ENCODE measurements at places on chromosomes 12 and 14.

GRCh38 chr14:103630364-103631108 is 1.5 kb downstream of the KLC1 start:
- DNase-seq = no peak

GRCh38 chr12:70652451-70652850 is 15.2 kb upstream of the PTPRB start:
- DNase-seq = no peak

DNA sequence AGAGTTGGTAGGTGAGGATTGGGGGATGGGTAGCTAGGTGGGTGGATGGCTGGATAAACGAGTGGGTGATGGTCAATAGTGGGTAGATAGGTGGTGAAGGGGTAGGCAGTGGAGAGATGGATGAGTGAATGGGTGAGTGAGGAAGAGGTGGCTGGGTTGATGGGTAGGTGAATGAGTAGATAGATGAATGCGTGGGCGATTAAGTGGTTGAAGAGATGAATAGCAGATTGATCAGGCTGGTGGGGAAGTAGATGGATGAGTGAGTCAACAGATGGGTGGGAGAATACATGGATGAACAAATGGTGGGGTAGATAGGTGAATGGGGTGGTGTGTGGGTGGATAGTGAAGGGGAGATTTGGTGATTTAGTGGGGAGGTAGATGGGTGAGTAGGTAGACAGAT is 51.1 kb downstream of the SYNE3 start:
- no peak for DNase-seq

DNA sequence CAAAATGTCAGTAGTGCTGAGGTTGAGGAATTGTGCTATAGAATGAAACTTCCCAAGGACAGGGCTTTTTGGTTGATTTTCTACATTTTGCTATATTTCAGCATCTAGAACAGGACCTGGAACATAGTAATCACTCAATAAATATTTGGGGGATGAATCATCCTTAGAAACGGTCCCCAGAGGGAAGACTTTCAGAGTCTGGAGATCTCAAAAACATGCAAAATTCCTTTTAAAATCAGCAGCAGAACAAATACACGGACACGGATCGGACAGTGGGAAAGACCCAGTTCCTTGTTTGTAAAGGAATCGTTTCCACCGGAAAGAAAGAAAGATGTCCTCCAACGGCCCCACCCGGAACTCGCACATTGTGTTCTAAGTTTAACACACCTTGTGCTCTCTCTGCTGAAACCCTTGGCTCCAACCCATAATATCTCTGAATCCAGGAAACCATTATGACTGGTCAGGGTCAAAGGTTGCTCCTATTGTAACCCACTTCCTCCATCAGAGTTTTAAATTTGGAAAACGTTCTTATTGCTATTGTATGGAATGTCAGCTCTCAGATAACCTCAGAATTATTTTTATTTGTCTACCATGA is 617.2 kb downstream of the MED13L start:
- DNase-seq = no peak

DNA sequence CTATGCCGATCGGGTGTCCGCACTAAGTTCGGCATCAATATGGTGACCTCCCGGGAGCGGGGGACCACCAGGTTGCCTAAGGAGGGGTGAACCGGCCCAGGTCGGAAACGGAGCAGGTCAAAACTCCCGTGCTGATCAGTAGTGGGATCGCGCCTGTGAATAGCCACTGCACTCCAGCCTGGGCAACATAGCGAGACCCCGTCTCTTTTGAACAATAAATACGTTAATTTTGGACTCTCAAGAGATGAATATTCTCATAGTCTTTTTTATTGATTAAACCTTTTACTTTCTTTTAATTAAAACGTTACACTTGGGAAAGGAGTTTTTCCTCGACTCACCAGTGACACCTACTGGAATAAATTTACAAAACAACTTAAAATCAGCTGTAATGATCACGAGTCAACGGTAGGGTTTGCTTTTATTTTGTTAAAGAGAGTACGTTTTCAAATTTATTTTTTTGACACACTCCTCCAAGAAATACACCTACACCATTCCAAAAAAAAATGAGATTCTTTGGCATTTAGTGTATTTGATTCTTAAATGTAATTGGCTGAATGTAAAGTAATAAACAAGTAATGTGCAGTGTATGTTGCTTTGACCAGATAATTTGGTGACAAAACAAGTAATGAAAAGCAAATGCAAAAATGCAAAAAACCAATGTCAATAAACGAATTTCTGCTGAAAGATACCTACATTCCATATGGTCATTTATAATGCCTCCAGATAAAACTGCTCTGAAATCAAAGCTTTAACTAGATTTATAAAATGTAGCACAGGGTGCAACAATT is 687 bp upstream of the RPS29 start:
- no peak for DNase-seq

- DNase-seq = no peak
Measured at GRCh38 chr12:119372540-119372939, 38.0 kb downstream of the CCDC60 start.

GRCh38 chr12:121326996-121327674 is 25.1 kb downstream of the ANAPC5 start:
- no peak for DNase-seq

DNA sequence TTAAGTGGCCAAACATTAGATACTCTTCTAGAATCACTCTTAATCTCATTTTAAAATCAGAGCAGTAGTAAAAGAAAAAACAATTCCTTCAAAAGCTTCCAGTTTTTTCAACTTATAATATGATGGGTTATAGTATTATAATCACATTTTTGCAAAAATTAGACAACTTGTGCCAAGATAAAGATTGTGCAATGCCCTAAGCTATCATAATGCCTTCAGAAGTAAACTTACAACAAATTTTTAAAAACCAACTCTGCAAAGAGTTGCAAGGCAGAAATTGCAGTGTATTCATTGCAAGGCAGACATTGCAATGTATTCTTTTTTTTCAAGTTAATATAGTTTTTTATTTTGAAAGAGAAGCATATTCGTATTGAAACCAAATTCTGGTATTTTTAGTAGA is 47.2 kb upstream of the KITLG start:
- DNase-seq = no peak

DNA sequence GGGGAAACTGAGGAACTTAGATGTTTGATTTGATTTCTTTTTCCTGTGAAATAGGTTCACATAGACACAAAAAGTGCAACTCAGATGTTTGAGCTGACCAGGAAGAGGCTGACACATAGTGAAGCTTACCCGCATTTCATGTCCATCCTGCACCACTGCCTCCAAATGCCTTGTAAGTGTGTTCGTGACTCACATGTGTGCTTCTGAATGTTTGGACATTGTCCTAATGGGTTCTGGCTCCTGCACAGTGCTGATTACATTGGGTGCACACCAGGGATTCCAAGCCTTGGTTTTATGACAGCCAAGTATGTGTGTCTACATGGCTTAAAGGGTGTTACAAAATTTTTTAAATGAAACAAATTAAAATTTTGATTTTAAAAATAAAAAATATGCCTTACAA is 137.4 kb downstream of the DAAM1 start:
- DNase-seq = no peak

GRCh38 chr14:31419967-31420318 is 407 bp downstream of the HEATR5A start:
- DNase-seq = no peak

DNA sequence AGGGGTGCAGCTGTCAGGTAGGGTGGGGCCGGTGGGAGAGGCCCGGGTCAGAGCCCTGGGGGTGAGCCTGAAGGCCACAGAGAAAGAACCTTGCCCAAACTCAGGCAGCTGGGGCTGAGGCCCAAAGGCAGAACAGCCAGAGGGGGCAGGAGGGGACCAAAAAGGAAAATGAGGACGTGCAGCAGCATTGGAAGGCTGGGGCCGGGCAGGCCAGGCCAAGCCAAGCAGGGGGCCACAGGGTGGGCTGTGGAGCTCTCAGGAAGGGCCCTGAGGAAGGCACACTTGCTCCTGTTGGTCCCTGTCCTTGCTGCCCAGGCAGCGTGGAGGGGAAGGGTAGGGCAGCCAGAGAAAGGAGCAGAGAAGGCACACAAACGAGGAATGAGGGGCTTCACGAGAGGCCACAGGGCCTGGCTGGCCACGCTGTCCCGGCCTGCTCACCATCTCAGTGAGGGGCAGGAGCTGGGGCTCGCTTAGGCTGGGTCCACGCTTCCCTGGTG is 10.5 kb downstream of the MMP14 start:
- no peak for DNase-seq

GRCh38 chr14:22870811-22871223 is 723 bp upstream of the LRP10 start:
- no peak for DNase-seq

GRCh38 chr12:87047691-87048090 is 791.5 kb upstream of the MGAT4C start:
- DNase-seq = no peak

DNA sequence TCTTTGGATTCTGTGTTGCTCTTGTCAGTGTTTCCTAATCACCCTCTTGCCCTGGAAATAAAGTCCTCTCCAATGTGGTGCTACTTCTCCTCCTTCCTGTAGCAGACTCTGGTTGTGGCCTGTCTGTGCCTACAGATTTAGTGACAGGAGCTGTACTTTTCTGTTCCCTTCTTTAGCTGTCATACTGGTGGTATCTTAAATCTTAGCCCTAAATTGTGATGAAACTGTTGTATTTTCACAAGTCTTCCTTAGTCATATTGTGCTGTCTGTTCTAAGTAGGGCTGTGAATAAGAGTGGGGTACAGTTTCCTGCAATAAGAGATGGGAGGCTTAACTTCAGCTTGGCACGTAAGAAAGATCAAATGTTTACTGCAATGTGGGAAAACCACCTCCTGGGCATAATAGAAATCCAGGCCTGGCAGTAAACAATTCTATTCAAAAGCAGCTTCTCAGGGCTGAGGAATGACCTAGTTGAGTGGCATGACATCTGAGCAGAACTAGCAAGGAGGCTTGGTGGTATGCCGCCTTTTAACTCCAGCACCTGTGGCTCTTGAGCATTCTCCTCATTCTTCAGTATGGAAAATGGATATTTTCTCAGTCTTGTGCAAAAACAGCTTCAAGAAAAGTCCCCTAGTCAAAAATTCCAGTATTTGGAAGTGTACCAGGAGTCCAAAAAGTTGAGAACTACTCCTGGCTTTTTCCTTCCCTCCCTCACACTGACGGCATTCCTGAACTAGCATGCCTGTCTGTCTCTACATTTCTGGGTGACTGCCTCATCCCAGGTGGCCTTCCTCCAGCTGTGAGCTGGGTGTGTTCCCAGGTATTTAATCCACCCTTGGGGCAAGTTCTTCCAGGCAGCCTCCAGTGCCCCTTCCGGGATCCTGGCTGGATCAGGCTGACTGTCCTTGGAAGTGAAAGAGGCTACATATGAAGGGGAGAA is 19.5 kb downstream of the ANO6 start:
- no peak for DNase-seq

DNA sequence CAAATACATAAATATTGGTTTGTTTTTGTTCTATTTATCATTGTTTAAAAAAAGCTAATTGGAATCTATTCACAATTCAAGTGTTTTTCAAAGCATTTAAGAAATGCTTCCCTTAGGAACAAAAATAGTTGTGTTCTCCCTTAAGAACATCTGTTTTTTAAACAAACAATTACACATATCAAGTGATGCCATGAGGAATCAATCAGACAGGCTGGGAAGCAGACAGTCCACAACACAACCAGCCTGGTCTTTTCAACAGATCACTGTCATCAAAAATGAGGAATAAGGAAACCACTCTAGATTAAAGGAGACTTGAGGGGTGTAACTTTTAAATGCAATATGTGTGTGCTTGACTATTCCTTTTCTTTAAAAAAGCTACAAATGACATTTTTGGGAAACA is 25.5 kb downstream of the GALC start:
- DNase-seq = no peak

DNA sequence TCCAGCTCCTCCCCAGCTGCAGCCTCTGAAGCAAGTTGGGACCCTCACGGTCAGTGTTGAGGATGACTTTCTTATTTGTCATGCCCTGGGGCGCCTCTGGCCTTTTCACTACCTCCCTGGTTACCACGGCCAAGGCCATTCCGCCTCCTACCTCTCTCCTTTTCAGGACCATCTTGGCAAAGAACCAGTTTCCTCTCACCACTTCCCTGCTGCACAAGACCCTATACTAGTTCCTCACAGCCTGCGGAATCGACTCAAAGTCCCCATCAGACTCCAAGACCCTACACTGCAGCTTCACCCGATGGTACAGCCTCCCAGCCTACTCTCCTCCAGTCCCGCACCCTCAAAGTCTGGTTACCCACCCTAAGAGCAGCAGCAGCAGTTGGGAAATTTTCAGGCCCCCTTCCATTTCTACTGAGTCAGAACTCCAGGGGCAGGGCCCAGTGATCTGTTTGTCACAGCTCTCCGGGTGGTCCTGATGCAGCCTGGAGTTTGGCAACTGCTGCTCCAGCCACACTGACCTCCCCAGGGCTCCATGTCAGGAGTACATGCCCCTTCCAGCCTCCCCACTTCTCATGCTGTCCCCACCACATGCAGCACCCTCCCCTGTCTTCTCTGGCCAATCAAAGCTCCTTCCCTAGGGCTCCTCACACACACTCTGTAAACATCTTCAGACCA is 5.4 kb downstream of the VWF start:
- no peak for DNase-seq

DNA sequence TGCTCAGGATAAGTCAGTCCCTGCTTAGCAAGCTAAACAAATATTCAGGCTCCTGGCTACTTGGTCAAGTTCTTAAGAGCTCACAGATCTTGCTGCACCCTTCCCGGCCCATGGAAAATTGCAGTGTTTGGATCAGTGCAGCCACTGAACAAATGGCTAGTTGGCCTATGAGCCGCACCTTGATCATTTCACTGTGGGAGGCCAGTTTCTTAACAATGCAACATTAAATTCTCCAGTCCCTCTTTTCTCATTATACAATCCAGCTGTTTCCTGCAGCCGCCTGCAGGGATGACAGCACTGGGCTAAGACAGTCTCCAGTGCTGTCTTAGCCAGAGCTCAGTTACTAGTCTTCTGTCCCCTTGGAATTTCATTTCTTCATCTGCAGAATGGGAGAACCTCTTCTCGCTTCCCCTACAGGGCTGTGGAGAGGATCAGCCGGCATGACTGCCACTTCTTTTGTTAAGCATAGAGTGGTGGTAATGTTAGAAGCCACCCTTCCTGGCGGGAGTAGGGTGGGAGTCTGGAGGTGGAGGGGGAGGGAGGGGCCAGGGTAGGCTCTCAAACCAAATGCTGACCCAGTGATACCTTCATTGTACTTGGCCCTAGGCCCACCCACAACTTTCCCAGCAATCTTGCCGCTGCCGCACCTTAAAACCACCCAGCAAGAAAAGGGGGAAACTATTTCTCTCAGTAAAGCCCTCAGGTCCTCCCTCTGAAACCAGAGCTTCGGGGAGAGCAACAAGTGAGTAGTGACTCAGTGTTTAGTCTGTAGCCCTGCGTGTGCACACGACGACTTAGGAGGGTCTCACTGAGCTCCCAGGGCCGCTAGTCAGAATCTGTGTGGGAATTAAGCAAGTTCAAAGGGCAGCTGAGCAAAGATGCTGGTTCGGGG is 145.7 kb downstream of the NUAK1 start:
- DNase-seq = no peak

DNA sequence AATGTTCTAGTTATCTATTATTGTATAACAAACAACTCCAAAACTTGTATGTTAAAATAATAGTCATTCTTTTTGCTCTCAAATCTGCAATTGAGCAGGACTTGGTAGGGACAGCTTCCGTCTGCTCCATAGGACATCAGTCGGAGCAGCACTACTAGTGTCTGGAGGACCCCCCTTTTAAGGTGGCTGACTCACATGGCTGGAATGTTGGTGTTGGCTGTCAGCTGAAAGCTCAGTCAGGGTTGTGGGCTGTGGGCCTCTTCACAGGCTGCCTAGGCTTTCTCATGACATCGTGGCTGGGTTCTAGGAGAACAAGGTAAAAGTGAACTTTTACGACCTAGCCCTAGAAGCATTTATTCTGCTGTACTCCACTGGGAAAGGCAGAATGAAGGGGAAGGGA is 160.6 kb downstream of the ANO4 start:
- DNase-seq = no peak

GRCh38 chr12:110531741-110532333 is 29.7 kb downstream of the RAD9B start:
- no peak for DNase-seq

All from activated CD4-positive, CD25-positive, alpha-beta regulatory T cell treated with anti-CD3 and anti-CD28 coated beads, Interleukin-2, amount 50 U/mL, for 16 hours (primary cell).